ENCODE measurements at places on chromosomes 6 and 20.

DNA sequence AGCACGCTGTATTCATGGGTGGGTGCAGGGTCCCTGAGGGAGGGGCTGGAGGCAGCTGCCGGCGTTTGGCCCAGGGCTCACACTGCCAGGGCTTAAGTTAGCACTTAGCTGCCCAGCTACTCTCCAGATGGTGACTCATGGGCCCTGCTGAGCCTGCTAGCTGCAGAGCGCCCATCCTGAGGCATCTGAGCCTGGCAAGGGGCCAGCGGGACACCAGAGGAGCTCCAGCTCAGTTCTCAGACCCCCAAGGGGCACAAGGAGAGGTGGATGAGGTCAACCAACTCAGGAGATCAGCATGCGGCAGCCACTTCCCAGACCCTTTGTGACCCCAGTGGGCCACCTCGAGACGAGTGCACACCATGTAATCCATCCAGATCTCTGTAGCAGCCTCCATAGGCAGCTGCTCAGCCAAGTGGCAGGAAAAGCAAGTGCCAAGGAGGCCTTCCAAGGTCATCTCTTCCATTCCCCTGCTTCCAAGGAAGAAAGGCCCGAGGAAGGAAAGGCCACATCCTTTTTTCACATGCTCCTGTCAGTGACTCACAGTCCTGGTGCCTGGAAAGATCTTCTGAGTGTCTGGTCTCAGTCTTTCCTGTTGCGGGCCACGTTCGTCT, 35.3 kb downstream of the FOXP4 start:
- DNase-seq, result no peak

GRCh38 chr20:58971429-58971828, 9.6 kb upstream of the NELFCD start:
- no peak for DNase-seq

DNA sequence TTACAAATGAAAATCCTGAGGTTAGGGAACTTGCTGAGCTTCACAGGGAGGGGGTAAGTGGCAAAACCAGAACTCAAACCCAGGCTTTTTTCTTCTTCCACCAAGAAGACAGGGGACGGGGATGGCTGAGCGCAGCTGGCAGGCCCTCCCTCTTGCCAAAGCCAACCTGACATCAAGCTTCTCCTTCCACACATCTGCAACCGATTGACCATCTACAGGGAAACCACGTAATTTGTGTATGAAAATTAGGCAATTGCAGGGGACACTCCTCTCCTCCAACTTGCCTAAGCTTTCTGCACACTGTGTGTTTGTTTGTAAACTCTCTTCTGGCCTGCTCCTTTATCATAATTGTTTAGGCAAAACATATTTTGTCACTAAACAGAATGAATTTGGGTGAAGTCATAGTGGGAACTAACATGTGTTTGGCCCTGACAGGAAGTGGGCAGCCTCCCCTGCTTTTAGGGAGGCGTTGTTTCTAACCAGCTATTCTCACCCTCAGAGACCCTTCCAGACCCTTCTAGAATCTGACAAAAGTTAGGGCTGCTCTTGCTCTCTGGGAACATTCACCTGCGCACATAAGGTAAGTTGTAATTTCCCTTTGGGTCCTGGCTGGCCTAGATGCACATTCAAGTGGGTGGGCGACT, 18.9 kb downstream of the ZNF831 start:
- DNase-seq, result no peak

- no peak for DNase-seq
Observed at GRCh38 chr6:138194287-138194686, 24.0 kb downstream of the PBOV1 start.

DNA sequence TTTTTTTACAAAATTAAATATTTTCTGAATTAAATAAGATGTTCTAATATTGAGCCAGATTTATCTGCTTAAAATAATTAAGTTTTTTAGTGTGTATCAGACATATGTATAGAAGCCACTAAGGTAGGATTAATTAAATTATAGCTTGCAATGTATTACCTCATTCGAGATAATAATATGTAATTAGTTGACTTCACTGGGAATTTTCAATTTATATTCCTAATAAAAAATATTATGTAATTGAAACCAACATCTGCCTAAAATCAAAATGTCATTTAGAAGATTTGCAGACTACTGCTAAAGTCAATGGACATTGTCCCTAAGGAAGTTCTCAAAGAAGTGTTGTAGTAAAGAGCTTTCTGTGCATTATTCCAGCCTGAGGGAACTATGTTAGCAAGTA, 254.7 kb downstream of the EYS start:
- DNase-seq, result no peak

- peak; percentile 57 for DNase-seq
Observed at GRCh38 chr6:142913511-142914047, 31.4 kb downstream of the HIVEP2 start.

- DNase-seq, result no peak
Observed at GRCh38 chr20:11935212-11936154, 17.8 kb downstream of the BTBD3 start.

DNA sequence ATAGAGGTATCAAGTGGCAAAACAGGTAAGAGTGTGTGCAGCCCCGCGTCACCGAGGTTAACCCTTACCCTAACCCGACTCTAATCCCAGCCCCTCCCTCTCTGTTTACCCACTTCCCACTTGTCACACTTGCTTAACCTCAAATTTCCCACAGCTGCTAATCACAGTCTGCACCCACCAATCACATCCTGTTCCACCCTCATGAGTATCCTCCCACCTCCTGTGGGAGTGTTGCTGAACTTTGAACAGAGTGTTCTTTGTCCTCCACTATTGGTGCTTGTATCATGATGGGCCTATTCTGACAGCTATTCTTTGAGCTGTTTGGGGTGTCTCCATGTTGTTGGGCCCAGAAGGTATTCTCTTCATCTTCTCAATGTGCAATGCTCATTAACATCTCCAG, 487.8 kb downstream of the PTPRT start:
- no peak for DNase-seq

DNA sequence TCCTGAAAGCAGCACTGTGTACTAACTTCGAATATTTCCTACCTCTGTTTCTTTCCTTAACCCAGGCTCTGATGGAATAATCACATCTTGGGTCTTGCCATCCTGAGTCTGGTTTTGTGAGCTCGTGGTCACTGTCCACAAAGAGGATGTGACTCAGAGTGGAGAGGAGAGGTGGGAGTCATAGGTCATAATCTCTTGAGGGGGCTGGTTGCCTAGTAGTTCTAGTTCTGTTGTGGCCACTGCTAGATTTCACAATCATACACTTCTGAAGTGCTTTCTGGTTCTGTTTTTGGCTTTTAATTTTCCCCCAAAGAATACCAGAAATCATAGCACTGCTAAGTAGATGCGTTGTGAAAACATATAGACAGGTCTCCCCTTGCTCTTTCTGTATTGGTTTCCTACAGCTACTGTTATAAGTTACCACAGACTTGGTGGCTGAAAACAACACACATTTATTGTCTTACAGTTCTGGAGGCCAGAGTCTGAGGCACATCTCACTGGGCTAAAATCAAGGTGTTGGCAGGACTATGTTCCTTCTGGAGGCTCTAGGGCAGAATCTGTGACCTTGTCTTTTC, 102.8 kb downstream of the NRSN1 start:
- no peak for DNase-seq

GRCh38 chr6:70527071-70527737, 39.5 kb upstream of the SDHAF4 start:
- no peak for DNase-seq

GRCh38 chr6:124022641-124023040, 219.0 kb downstream of the NKAIN2 start:
- no peak for DNase-seq

DNA sequence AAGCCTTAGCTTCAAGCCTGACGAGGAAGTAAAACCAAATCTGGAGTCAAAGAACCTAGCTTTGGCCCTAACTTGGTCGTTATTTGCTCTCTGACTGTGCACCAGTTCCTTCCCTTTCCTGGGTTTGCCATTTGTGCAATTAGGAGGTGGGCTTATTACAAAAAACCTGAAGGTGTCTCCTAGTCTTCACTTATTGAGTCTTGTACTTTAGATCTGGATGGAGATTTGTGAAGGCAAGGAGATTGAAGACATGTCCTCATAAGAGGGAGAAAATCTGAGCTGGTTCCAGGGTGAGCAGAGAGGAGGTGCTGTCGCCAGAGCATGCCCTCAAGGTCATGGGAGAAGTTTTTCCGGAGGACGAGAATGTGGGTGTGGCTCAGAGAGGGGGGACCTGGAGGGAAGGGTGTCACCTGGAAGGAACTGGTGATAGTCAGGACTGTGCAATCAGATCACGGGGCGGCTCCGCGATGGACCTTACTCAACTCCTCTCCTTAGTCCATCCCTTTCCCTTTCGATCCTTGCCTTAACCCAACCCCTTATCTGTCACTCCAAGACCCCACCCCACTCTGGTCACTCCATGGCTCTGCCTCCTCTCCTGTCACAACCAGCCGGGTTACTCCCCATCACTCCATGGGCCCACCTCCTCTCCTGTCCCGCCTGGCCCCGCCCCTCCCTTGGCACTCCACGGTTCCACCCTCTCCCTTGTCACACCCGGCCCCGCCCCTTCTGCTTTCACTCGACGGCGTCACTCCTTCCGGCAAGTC, 588 bp upstream of the ACSS2 start:
- no peak for DNase-seq

- DNase-seq, result no peak
Observed at GRCh38 chr20:9506964-9507369, 7.4 kb upstream of the LAMP5 start.

GRCh38 chr6:26158581-26159356, 71.5 kb downstream of the HFE start:
- DNase-seq, result peak; percentile 30

DNA sequence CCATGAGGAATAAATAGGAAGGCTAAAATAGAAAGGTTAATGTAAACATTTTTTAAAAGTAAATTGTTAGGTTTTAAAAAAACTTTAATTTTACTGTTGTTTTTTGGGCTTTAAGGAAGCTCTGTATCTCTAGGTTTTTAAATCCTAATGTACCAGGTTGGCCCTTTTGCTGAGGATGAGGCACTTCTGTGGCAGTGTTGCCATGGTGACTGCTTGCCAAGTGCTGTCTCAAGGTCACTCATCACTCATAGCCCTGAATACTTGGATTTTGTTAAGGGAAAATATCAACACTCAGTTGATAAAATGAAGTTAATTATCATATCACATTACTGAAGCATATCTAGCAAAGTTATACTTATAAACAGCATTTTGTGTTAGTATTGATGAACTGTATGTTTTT, 50.2 kb downstream of the NCOA3 start:
- no peak for DNase-seq

- DNase-seq, result no peak
Observed at GRCh38 chr6:168605964-168606363, 165.0 kb downstream of the SMOC2 start.
